ENCODE measurements at places on chromosomes 2 and 18.

DNA sequence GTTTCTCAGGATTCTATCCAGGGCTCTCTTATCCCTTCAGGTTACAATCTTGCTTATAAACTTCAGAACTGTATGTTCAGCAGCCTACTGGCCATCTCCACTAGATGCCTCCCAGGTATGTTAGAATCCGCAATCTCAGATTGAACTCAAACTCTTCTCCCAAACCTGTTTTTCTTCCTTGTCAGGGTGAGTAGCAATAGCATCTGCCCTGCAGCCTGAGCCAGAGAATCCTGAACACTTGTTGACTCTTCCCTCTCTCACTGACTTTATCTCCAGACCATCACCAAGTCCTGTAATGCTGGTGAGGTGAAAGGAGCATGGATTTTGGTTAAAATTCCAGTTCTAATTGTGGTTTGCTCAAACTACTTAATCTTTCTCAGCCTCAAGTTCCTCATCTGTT is 82.6 kb upstream of the ALPP start:
- DNase-seq = no peak

GRCh38 chr2:106065983-106066820 is 127.9 kb downstream of the UXS1 start:
- DNase-seq = no peak

DNA sequence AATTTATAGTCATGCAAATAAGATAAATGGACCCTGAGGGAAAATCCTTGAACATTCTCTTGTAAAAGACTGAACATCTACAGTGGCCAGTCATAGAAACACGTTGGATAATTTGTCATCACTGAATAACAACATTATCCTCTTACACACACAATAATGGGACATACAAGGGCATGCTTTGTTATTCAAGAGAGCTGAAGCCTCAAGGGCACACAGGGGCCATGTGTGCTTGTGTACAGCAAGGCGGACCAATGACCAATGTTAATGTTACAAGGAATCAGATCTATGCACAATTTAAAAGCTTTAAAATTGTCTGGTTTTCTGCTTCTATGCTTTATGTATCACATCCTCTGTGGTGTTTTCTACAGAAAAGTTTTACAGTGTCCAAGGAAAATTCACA is 23.7 kb downstream of the COL6A3 start:
- no peak for DNase-seq

DNA sequence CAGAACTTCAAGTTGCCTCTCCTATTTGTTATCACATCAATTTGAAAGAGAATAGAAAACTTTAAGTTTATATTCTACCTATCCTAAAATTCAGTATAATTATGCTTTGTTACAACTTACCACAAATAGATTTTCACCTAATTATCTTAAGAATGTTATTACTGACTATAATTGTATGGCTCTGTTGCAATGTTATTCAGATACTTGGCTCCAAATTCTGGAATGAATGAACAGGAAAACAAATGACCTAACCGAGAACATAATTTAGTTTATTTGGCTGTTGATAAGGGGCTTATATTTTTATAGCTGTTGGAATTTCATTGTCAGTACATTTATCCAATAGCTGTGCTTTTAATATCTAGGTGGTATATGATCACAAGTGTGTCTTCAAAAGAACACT is 173.2 kb upstream of the GULP1 start:
- no peak for DNase-seq

DNA sequence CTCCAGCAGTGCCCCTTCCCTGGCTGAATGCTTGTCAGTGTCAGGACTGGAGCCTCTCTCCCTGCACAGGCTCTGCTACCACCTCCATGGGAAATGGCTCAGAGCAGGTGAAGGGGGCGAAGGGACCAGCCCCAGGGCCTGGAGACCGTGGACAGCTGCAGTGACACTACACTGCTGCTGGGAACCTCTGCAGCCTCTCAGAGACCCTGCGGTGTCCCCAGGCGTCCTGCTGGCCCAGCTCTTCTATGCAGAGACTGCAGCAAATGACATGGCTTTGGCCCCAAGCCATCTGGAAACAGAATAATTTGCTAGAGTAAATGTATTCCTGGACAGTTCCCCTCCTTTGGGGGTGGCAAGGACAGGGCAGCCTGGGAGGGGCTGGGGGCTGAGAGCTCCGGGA is 53.2 kb downstream of the CIB4 start:
- DNase-seq = no peak

GRCh38 chr18:14104201-14104600 is 28.0 kb downstream of the ZNF519 start:
- no peak for DNase-seq

DNA sequence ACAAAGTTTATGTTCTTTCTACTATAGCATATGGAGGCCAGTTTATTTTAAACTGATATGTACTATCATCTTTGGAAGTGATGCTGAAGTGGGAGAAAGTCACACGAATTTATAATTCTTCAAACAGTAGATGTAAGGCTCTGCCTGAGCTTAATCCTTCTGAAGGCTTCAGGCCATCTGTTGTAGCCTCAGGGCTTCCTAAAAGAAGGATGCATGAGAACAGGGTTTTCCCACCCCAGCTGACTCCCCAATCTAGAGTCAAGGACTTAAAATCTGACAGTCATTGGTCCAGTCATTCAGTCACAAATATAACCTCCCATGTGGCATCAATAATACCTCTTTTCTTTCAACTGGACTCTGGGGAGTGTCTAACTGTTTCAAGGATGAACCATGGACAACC is 330.5 kb downstream of the KCNS3 start:
- DNase-seq = no peak

- no peak for DNase-seq
Measured at GRCh38 chr18:76474824-76475223, 20.2 kb downstream of the ZNF516 start.

- DNase-seq = no peak
Measured at GRCh38 chr18:22723773-22724172, 209.4 kb upstream of the RBBP8 start.

DNA sequence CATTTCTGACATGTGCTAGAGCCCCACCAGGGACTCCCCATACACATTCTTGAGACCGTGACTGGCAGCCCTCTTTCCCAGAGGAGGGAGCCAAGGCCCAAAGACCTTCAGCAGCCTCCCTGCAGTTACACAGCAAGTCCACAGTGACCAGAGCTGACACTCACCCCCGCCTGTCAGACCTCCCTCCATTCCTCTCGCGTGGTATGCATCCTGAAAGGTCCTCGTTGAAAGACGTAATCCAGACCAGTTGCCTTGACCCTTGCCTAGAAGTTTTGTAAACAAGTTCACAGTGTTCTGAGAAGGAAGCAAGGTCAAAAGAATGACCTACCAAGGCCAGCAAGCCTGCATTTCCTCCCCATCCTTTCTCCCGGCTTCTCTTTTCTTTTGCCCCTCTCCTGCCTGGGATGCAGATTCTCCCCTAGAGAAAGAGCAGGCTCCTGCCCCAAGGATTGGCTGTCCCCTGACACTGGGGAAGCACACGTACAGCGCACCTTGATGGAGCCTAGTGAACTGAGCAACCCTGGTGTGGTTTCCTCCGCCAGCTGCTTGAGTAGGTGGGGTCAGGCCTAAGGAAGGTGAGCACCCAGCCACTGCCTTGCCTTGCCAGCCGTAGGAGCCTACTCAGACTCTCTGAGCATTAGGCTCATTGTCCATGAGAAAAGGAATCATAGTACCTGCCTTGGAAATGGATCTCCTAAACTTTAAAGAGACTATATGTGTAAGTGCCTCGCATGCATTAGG is 18.3 kb downstream of the TRIB2 start:
- no peak for DNase-seq

DNA sequence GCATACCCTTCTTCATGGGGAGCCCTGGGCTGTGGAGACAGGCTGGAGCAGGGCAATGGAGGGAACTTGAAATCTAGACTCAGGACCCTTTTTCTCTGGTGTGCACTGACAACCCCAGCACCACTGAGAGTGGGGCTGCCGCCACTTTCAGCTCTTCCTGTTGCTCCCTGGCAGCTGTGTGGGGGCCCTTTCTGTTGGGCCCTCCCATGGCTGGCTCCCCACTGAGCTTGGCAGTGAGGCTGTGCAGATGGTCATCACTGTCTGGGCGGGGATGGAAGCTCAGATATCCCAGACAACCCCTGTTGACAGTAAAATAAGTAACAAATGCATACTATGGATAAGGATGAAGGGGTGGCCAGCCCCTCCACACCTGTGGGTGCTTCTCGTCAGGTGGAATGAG is 6.7 kb downstream of the MYO7B start:
- no peak for DNase-seq

GRCh38 chr2:61715506-61715905 is 138.4 kb downstream of the FAM161A start:
- DNase-seq = no peak

- DNase-seq = no peak
Measured at GRCh38 chr2:172849519-172850217, 114.0 kb downstream of the RAPGEF4 start.

- no peak for DNase-seq
Measured at GRCh38 chr2:205683502-205684367, 1.4 kb downstream of the NRP2 start.

GRCh38 chr2:23449413-23449812 is 64.4 kb downstream of the KLHL29 start:
- no peak for DNase-seq

DNA sequence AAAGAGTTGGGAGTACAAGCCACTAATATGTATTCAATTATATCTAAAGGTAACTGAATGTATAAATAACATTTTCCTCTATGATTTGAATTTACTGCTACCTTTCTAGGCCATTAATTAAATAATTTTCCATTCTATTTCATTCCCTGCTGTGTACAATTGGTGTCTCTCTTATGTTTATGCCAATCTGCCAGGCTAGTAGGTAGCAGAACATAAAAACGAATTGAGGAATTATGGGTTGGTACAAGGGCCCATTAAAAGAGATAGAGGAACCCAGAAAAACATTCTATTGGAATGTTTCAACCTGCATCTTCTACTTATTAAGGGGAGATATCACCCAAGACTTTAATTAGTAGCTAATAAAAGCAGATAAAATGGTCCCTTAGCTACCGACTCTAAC is 32.2 kb downstream of the AKAIN1 start:
- no peak for DNase-seq

DNA sequence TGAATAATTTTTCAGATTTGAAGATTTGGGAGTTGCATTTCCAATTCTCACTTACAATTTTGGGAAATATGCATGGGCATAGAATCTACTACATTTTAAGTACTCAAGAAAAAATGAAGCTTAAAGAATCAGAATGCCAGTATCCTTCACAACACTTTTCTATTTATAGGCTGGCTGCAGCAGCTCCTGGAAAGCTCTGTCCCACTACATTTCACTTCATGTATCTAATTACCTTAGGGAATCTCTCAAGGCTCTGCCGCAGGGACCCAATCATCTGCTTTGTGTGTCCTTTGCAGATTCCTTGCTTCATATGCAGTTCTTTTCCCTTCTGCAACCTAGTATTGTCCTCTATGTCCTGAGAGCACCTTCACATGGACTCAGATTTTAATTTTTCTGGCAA is 102.9 kb downstream of the NUP35 start:
- no peak for DNase-seq

DNA sequence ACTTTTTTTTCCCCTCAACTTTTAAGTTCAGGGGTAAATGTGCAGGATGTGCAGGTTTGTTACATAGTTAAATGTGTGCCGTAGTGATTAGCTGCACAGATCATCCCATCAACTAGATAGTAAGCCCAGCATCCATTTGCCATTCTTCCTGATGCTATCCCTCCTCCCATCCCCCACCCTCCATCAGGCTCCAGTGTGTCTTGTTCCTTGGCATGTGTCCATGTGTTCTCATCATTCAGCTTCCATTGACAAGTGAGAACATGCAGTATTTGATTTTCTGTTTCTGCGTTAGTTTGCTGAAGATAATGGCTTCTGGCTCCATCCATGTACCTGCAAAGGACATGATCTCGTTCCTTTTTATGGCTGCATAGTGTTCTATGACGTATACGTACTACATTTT is 47.2 kb upstream of the STON1 start:
- DNase-seq = no peak

- no peak for DNase-seq
Measured at GRCh38 chr2:167127135-167127534, 238.9 kb downstream of the XIRP2 start.

GRCh38 chr2:146730882-146731281 is 1113.9 kb upstream of the ACVR2A start:
- DNase-seq = no peak

GRCh38 chr18:7291046-7291445 is 60.2 kb downstream of the LRRC30 start:
- no peak for DNase-seq

DNA sequence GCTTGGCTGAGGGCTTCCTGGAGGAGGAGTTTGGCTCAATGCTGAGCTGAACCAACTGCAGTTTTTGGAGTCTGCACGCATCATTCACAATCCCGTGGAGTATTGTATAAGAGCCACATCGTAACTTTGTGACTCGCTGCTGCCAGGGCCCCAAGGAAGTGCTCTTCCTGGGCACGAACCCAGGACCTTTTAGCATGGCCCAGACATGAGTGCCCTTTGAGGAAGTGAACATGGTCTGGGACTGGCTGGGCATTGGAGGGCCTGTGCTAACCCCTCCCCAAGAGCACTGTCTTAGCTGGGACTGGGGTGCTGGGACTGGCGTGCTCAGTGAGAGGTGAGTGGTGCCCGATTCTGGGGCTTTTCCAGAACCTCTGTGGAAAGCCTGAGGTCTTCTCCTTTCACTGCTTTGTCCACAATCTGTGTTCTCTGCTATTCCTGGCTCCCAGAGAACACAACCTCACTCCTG is 88.6 kb downstream of the LIPG start:
- no peak for DNase-seq

GRCh38 chr2:28952836-28953211 is 28.3 kb upstream of the TOGARAM2 start:
- DNase-seq = no peak
